Caudate nucleus (tissue), 63 donors: ENCODE measurements at places on chromosomes 11 and 22.

GRCh38 chr22:46376908-46377524 lies 41.5 kb downstream of the TRMU start:
- DNase-seq, result no peak

- DNase-seq, result no peak
Observed at GRCh38 chr11:62600367-62601121, 1.1 kb downstream of the MTA2 start.

DNA sequence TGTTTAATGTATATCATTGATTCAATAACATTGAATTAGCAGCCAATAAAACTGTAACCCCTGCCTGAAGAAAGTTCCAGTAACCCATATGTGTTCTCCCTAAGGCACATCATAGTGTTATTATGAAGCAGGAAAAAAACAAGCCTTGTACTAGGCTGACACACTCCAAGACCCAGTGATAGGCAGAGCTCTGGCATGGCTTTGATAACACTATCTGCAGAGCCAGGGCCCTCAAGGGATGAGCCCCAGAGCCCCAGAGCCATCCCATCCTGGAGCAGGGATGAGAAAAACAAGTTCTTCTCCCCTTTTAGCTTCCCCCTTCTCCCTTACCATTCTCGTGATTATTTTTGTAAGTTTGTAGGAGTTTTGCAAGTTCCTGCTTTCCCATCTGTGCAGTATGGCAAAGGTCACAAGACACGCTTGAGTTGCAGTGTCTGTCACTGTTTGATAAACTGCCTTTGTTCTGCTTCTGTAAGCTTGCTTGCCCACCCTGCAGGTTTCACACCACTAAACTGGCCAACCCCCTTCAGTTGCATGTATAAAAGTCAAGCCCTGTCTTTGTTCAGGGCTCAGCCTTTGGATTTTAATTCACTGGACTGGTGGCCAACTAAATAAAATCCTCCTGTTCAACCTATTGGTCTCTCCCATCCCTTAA lies 22.3 kb upstream of the GUCY1A2 start:
- no peak for DNase-seq

DNA sequence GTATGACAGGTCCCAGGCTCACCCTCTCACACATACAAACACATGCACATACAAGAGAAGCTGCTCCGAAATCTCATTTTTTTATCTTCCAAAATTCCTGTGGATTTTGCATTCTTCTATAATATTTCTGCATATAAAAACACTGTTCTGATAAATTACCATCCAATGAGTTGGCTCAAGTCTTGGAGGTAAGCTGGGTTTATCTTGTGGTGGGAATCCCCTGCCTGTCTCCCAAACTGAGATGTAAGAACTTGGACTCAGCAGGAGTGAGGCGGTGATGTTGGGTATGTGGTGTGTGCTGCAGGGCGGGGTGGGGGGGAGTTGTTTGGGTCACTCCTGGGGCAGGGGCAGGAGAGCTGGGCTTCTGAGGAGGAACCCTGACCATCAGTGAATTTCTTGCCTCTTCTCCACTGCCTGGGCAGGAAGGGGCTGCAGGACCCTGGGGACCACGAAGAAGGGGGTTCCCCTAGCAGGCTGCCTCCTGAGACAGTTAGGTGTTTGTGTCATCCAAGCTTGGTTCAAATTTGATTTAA lies 6.8 kb upstream of the P2RY6 start:
- no peak for DNase-seq

DNA sequence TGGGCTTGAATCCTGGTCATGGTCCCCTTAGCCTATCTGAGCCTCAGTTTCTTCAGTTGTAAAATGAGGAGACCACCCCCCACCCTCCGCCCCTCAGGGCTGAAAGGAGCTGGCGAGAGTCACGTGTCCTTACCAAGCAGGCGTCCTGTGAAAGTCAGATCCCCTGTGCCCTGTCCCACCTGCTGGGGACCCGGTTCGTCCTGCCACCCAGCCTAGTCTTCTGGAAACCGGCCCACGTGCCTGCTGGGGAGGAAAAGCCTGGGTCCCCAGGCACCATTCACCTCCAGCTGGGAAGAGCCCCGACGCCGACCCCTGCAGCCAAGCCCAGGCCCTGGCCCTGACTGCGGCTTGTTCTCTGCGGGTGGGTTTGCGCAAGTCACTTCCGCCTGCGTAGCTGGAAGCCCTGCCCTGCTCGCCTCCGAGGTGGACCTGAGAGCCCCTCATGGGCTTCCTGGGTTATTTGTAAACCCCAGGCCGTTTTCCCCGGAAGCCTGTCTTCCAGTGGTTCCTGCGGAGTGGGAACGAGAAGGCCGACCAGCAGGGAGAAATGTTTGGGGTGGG lies 679 bp upstream of the SSH3 start:
- no peak for DNase-seq

DNA sequence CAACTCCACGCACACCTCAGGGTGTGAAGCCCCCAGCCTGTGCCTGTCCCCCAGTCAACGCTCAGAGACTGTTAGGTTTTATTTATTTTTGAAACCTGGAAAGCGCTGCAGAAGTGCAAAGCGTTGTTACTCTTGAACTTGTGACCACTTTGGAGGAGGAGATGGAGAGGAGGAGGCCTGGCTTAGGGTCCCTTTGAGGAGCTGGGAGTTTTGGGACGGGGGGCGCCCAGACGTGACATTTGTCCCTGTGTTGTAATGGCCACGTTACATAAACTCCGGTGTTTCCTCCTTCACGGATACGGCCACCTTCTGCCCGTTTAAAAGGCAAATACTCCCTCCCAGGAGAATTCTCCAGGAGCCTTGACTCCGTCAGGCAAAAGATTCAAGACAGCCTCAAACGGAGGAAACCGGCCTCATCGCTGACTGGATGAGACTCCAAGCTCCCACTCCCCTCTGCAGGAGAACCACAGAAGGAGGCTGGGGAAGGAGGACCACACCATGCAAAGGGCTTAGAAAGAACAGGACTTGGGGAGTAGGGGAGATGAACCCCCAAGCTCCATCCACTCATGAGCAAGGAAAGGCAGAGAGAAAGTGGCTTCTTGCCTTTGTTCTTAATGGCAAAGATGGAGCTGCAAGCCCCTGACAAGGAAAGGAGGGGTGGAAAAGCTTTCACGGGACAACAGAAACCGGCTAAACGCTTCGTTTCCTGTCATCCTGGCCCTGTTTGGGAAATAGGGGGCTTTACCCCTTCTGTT lies 630 bp downstream of the PIK3IP1 start:
- DNase-seq, result peak; percentile 27

GRCh38 chr11:64361659-64362058 lies 2.7 kb downstream of the RPS6KA4 start:
- DNase-seq, result no peak

GRCh38 chr11:911031-911889 lies 650 bp upstream of the CHID1 start:
- no peak for DNase-seq
